ENCODE measurements at places on chromosomes 1 and 21.

DNA sequence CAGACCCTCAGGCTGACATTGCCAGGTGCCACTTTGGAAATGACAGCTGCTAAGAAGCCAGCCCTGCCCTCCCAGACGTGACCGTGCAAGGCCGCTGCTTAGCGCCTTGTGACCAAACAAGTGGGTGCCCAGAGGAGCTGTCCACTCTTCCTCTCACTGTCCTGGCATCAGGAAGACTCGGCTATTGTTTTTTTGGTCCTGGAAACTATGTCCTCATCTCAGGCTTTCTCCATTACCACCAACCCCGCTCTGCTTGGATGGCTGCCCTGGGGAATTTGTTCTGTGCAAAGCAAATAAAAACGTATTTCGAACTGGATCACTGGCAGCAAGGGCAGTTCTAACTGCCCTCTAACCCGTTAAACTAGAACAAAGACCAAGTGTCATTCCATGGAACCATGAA, 13.7 kb upstream of the TENT5C start:
- no peak for DNase-seq

GRCh38 chr1:94395748-94396309, 22.4 kb upstream of the ABCD3 start:
- no peak for DNase-seq

GRCh38 chr1:153805886-153806719, 30.9 kb downstream of the SLC27A3 start:
- no peak for DNase-seq

DNA sequence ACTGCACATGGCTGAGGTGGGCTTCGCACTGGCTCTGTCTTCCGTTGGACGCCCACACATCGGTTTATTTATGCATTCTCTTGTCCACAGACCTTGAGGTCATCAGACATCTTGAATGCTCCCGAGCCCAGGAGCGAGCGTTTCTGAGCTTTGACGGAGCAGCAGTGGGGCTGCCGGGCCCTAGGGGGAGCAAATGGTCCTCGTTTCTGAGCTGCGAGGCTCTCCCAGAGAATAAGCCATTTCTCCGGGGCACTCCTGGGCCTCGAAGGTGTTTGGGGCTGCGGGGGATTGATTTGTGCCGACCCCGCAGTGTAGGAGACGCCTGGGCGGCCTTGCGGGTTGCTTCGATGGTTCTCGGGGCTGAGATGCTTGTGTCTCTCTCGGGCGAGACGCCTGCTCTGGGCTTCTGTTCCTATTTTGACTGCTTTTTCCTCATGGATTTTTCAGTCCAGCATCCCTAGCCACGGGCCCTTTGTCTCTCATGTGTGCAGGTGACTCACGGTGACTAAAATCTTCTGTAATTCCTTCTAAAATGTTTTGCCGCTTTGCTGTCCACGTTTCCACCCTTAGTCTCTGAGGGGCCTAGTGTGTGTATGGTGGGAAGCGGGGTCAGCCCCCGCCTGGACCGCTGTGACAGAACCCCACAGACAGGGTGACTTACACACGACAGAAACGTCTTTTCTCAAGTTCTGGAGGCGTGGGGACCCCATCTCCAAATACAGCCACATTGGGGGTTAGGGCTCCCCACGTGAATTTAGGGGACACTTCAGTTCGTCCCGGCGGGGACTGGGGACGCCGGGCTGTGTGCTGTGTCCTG, 62.1 kb downstream of the FAAP20 start:
- peak; percentile 89 for DNase-seq

DNA sequence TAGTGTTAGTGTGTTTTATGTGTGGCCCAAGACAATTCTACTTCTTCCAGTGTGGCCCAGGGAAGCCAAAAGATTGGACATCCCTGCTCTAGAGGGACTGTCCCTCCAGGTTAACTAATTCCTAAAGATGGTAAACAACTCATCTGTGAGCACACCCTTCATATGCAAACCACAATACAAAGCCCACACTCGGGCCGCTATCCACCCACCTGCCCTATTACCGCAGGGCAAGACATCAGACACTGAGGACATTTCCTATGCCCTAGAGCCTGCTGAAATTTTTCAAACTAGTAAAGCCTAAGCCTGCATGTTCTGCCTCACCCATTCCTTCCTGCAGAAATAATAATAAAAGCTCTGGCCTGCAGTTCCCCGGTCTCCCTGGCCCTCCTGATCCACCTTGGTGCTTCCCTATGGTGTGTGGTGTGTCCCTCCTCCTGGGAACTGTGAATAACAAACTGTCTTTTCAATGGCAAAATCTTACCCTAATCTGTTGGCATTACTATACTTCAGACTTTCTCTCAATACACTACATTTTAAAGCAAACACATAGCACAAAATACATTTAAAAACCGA, 39.3 kb upstream of the NTPCR start:
- DNase-seq = no peak

DNA sequence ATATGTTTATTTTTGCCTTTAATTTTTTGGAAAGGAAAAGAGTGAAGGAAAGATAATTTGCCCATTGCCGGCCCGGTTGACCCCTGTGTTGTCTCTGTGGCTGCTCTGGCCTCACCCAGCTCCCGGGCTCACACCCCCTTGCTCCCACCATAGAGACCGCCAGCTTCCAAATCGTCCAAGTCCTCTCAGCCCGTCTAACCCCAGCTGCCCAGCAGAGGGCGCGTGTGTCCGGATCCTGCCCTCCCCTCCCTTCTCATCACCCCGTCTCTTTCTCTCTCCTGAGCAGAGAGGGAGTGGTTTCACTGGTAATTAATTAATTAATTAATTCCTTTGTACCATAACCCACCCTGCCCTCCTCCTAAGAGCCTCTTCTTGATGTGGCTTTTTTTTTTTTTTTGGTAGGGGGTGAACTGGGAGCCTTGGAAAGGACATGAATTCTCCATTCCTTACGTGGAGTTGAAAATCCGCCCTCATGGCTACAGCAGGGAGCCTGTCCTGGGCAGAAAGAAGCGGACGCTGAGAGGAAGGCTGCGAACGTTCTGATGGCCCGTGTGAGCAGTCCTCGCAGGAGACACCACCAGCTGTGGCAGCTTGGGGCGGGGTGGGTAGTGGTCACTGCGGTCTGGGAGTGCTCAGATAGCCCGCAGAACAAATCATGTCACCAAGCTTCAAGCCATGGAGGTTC, 45.9 kb downstream of the KIAA0040 start:
- DNase-seq = no peak

DNA sequence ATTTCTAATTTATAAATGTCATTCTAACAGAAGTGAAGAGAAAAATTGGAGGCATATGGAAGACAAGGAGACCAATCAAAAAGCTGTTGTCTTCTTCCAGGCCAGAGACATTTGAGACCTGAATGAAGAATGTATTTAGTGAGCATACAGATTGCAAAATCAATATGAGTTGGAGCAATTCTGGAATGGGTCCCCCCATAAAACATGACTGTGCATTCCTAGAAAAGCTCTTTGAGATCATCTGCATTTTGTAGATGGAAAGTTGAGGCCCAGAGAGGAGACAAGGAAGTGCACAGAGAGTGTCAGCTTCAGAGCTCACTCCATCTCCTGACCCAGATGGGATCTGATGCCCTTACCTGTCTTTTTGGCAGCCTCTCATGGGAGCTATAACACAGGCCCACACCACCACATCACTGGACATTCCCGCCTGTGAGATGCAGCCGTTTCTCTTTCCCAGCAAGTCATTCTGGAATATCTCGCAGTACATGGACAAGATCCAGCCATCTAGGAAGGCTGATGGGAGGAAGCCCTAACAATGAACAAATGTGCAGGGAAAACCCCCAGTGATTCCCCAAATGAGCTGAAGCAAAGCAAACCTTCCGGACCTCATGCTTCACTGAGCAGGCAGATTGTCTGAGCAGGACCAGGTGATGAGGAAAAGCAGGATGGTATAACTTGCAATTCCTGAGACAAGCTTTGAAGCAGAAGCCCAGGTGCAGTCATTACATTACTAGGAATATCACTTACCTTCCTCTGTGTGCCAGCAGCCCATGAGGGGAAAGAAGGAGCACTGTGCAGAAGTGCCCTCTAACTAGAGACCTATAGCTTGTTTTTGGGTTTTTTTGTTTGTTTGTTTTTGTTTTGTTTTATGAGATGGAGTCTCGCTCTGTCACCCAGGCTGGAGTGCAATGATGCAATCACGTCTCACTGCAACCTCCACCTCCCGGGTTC, 445.6 kb downstream of the PLPP3 start:
- DNase-seq = no peak

- no peak for DNase-seq
Measured at GRCh38 chr1:117561551-117561950, 44.3 kb upstream of the TENT5C start.

DNA sequence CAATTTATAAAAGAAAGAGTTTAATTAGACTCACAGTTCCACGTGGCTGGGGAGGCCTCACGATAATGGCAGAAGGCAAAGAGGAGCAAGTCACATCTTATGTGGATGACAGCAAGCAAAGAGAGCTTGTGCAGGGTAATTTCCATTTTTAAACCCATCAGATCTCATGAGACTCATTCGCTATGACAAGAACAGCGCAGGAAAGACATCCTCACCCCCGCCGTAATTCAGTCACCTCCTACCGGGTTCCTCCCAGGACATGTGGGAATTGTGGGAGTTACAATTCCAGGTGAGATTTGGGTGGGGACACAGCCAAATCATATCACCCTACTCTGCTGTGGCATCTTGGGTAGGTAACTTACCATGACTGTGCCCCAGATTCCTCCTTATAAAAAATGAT, 79.8 kb downstream of the AK5 start:
- DNase-seq = no peak

GRCh38 chr1:205004351-205004750, 38.7 kb upstream of the CNTN2 start:
- DNase-seq = no peak

- DNase-seq = peak; percentile 94
Measured at GRCh38 chr21:29258626-29259338, 39.9 kb upstream of the BACH1 start.

DNA sequence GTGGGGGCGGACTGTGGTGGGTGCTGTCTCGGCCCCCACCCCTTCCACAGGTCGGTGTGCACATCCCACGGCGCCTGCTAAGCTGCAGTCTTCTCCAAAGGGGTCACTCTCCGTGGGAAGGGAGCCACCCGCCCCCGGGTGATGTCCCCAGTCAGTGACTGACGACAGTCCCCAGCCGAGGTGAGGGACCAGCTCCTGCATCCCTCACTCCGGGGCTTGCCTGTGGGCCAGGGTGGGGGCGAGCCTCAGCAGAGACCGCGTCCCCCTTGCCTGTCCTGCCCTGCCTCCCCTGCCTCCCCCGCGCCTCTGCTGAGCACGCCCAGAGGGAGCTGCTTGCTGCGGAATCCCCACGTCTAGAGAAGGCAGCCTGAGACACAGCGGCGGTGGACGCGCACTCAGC, 35.9 kb upstream of the PDE9A start:
- DNase-seq = no peak

DNA sequence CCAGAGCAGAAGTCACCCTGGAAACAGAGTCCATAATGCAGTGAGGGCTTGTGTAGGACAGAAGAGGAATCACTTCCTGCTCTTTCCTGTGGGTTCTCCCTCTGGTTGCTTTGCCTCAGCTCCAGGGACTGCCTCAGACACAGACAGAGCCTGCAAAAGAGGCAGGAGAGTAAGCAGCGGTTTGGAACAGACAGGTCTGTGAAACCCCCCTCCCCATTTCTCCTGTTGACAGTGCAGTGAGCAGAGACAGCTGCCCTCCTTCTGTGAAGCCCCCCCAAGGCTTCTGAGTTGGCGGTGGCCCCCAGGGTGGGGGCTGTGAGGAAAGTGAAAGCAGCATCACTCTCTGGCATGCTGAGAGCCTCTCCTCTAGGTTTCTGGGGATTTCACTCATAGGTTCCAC, 53.0 kb downstream of the MAB21L3 start:
- DNase-seq = no peak

GRCh38 chr1:7269525-7269924, 484.3 kb downstream of the CAMTA1 start:
- no peak for DNase-seq

- DNase-seq = no peak
Measured at GRCh38 chr1:41428738-41429640, 55.5 kb downstream of the EDN2 start.

GRCh38 chr1:21024918-21025317, 151.8 kb downstream of the EIF4G3 start:
- DNase-seq = no peak

- peak; percentile 73 for DNase-seq
Measured at GRCh38 chr1:27538793-27539192, 48.8 kb upstream of the WASF2 start.

GRCh38 chr1:66261364-66261763, 272.6 kb upstream of the SGIP1 start:
- peak; percentile 26 for DNase-seq

DNA sequence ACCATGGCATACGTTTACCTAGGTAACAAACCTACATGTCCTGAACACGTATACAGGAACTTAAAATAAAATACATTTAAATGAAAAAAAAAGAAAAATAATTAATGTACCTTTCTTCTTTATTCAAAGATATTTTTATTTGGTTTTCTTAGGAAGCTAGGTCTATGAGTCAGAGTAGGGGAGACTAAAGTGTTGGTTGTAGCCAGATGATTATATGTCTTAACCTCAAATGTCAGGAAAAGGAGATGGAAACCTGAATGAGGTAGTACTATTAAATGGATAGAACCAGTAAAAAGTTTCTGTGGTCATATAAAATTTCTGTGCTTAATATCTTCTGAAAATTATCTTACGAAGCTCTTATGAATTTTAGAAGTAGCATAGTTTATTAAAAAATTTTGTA, 275.8 kb downstream of the KCTD3 start:
- no peak for DNase-seq

DNA sequence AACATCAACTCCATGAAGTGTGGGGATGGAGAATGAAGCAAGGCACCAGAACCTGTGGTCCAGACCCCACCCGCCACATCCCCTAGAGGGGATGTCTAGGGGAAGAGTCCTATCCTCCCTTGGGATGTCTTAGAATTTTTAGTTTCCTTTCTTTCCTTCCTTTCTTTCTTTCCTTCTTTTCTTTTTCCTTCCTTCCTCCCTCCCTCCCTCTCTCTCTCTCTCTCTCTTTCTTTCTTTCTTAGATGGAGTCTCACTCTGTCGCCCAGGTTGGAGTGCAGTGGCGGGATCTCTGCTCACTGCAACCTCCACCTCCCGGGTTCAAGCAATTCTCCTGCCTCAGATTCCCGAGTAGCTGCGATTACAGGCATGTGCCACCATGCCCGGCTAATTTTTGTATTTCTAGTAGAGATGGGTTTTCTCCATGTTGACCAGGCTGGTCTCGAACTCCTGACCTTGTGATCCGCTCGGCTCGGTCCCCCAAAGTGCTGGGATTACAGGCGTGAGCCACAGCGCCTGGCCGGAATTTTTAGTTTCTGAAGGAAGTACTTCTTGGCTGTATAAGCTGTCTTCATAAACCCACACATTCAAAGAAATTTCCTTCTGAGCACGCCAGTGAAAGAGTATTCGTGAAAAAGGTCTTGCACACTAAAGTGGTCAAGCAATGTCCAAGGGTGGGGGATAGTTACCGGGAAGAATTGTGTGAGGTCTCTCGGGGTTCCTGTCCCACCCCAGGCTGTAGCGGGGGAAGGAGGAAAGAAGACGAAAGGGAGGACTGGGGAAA, 20.8 kb upstream of the LEFTY2 start:
- DNase-seq = no peak

DNA sequence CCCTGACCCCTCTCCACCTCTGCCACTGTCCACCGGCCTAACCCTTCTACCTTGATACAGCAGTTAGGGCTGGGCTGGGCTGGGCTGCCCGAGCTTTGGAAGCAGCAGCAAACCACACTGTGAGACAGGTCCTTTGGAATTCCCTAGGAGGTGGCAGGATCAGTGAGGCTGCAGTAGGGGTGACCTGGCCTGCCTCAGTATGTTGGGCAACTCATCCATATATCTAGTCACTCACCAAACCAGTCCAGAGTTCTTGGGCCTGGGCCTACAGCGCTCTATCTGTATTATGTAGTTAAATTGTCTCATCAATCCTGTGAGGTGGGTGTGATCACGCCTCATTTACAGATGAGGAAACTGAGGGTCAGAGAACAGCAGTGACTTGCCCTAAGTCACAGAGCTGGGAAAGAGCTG, 13.3 kb upstream of the SYNC start:
- DNase-seq = no peak
